ENCODE measurements at places on chromosomes 1 and 21.

DNA sequence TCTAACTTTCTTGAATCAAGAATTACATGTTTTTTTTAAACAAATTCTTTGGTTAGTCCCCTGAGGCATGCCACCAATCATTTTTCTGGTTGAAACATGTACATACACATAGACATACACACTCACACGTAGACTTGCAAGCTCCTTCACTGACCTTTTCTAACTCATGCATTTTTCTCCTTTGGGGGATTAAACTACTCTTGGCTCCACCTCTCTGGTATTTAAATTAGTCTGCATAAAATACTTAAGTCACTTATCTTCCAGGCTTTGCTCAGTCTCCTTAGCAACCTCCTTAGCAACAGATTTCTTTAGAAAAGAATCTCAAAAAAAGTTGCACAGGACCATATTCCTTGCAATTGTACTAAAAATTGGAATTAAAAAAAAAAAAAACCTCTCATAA is 440.9 kb upstream of the LRRC7 start:
- DNase-seq, result no peak

GRCh38 chr1:206558794-206559671 is 51.7 kb downstream of the RASSF5 start:
- DNase-seq, result no peak

GRCh38 chr1:5001466-5001865 is 347.1 kb downstream of the AJAP1 start:
- no peak for DNase-seq

DNA sequence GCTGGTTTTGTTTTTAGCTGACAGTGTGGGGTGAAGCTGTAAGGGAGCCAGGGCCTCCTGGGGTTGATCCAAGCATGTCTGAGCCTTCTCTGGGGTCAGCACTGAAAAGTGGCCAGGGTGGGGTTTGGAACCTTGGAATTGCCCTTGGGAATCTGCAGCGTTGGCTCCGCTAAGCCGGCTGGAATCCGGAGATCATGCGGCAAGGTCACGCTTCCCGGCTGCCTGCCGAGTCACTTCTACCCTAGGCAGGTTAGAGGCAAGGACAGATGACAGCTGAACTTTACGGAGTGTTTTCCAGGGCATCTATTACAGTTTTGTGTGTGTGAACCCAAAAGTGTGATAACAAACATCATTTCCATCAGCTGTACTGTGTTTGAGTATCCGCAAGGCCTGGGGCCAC is 17.1 kb downstream of the ABCG1 start:
- DNase-seq, result no peak

DNA sequence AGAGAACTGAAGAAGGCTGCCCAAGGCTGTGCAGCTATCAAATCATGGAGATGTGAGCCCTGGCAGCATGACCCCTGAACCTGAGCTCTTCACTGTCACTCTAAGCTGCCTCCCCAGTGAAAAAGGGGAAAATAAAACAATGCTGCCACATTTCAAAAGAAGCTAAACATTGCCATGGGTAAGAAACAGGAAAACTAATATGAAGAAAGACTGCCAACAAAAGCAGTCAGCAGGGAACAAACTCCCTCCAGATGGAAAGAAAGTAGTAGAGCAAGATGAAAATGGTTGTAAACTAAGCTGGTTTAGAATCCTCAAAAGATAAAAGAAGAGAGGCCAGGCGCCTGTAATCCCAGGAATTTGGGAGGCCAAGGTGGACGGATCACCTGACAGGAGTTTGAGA is 36.2 kb upstream of the CSF1 start:
- no peak for DNase-seq

DNA sequence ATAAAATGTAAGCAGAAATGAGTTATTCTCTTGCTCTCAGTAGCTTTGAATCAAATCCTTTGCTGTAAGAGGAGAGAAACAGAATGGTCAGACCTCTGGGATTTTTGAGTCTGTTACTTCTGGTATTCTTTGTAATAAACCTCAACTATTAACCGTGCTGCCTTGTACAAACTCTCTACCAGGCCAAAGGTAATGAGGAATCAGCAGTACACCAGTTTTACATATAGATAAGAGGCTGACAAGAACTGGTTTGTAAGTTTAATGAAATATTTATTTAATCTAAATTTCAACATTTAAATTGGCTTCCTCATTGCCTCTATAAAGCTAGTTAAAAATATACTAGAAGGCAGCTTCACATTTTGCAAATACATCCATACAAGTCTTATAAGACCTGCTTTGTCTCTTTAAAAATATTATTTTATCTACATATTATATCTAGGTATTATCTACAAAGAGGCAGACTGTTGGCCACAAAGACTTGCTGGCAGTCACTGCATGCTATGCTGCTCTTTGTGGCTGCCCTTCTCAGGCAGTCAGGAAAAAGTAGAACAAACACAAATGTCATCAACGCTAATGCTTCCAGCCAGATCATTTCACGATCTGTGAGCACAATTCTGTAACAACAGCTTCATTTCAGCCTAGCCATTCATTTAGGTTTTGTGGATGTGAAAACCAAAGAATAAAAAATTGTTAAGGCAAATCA is 173.0 kb downstream of the GABPA start:
- DNase-seq, result no peak

GRCh38 chr1:60071296-60071695 is 2.3 kb downstream of the C1orf87 start:
- no peak for DNase-seq

DNA sequence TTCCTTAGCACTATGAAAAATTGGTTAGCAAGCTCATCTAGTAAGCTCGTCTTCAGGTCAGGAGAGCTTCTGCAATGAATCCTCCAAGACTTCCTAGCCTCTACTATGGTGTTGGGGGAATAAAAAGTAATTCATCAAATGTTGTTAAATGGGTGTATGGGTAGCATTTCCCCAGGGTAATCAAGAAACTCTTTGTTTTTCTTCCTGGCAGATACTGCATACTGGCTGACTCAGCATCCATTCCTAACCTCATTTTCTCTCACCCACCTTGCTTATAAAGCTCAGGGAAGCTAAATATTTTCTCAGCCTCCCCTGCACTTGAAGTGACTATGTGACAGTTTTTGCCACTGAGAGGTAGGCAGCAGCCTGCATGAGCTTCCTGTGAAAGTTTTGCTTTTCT is 83.4 kb downstream of the MAB21L3 start:
- no peak for DNase-seq

DNA sequence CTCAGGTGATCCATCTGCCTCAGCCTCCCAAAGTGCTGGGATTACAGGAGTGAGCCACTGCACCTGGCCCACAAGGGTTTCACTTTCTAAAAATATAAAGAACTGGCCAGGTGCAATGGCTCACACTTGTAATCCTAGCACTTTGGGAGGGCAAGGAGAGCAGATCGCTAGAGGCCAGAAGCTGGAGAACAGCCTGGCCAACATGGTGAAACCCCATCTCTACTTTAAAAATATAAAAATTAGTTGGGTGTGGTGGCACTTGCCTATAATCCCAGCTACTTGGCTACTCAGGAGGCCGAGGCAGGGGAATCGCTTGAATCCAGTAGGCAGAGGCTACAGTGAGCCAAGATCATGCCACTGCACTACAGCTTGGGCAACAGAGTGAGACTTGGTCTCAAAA is 25.7 kb downstream of the MRPL39 start:
- no peak for DNase-seq
